Foreskin fibroblast (primary cell): ENCODE measurements at places on chromosomes 4 and X.

GRCh38 chrX:69082753-69083150, 82.5 kb downstream of the PJA1 start:
- DNase-seq: no peak

DNA sequence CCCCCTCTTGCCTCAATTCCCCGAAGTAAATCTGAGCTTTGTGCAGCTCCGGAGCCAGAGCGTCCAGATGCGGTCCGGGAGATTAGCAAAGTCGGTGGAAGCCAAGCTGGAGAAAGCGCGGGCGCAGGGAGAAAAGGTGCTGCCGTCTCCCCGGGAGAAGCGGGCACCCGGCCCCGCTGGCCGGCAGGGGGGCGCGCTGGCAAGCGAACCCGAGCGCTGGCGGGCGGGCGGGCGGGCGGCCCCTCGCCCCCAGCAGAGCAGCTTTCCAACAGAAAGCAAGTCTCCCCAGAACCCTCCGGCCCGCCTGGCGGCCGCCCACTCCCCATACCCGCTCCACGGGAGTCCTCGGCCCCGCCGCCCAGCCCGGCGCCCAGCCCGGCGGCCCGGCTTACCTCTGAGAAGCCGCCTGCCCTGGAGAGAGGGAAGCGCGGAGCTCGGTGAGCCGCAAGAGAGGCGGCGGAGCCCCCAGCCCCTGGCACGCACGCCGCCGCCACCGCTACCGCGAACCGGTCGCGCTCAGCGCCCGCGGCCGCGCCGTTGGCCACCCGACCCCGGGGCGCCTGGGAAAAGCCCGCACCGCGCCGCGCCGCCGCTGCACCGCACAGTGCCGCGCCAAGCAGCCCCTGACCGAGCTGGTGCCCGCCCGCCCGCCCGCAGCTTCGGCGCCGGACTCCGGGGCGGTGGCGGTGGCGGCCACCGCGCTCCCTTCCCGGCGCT, 529 bp upstream of the CITED1 start:
- peak; percentile 41 for DNase-seq

DNA sequence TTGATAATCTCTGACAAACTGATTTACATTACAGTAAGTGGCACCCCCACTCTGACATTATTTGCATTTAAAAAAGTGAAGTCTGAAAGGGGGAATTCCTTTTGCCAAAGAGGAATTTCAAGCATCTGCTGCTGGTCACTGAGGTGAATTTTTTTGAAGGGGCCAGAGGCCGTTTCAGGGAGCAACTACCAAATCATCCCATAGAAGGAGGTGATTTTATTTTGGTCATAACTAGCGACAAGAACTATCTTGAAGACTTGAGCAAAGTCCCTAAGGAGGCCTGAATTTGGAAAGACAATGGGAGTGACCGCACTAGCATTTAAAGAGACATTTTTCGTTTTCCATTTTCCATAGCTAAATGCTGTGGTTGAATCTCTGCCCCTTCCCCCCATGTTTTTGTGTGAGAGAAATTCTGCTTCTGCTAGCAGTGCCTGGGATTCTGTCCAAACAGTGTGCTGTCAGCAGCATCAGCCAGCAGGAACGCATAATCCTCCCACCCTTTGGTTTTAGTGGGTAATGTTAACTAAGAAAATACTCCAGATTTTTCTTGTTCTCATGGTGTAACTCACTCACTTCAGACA, 110.1 kb upstream of the MED14 start:
- DNase-seq: peak; percentile 91

DNA sequence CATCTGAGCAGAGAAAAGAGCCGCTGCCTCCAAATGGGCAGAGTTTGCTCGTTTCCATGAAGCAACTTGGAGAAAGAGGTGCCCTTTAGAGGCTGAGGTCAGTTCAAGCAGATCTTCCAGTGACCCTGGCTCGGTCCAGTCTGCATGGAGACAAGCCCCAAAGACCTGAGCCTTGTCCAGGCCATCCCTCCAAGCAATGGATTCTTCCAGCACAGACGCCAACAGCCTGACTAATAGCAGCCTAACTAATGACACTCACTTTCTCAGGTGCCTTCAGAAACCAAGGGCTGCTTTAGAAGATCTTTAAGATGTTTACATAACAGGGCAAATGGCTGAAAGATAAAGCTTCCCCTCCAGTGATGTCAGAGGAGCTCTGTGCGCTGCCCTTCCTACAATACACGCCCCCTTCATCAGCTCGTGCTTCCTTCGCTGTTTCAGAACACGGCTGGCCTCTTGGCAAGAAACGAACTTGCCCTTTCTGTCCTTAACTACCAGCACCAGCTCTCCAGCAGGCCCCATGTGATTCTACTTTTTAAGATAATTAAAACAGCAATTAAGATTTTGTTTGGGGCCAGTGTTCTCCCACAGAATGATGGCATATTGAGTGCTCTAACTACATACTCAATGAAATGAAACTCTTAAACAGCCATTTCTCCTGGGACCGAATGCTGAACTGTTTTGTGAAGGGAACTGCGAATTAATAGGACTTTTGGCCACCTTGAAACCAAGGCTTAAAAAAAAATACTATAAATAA, 119.0 kb downstream of the GPR143 start:
- peak; percentile 59 for DNase-seq

DNA sequence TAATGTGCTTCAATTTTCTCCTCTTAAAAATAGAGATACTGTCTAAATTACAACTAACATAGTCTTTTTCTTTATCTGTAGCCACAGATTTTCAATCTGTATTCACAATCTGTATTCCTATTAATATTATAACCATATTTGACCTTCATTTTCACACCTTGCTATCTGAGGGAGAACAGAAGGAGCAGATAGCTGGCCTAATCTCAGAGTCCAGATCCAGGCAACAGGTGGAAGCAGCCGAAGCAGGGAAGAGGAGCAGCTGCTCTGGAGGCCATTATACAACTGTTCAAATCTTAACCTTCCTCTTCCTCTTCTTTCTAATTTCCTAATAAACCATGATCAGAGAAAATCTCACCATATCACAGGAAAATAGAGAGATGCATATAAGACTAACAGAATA, 14.2 kb downstream of the SEPSECS start:
- no peak for DNase-seq

- no peak for DNase-seq
Measured at GRCh38 chr4:142373610-142374009, 472.5 kb downstream of the INPP4B start.

DNA sequence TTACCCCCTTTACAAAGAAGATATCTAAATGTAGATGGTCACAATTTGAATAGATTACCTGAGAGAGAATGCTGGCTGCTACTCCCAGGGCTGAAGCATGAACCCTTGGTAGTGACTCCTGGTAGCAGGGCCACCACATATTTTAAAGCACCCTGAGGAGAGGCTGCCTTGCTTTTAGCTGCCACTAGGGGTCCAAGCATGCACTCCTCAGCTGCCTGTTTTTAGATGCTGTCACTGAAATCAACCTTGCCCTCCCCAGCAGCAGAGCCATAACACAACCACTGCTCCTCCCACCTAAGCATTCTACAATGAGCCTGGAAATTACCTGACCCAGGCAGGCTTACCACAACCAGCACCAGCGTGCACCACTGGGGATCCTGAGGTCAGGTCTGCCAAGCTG, 850.9 kb downstream of the FAM133A start:
- no peak for DNase-seq

GRCh38 chr4:91330555-91331137, 973.1 kb upstream of the GRID2 start:
- no peak for DNase-seq

DNA sequence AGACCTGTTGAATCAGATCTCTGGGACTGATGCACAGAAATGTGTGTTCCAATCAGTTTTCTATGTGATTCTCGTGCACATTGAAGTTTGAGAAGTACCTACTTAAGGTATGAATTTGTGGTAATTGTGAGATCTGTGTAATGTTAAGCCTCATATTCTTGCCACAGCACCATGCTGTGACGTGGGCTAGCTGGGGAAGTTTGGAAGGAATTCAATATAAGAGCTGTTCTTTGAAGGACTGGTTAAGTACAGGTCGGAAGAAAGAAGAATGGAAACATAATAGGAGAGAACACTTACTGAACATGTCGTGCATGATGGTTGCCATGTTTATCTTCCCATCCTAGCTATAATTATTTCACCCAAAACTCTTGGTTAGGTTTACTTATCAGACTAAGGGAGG, 79.7 kb upstream of the CXXC4 start:
- DNase-seq: no peak
